ENCODE measurements at places on chromosomes 16 and 17.

DNA sequence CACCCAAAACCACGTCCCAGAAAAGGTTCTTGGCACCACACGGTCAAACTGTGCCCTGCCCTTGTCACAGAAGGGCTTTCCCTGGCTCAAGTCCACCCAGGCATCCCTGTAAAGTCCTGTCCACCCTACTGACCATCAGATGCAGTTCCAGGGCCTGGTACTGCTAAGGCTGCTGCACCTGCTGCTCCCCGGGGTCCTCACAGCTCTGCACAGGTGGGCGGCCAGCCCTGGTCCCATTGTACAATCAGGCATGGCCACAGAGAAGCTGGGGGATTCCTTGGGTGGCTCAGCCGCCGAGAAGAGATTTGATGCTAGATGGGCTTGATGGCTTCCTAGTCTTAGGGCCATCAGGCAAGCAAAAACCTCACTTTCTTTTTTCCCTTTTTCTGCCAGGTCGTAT, 15.3 kb downstream of the ABCA3 start:
- DNase-seq, result no peak

DNA sequence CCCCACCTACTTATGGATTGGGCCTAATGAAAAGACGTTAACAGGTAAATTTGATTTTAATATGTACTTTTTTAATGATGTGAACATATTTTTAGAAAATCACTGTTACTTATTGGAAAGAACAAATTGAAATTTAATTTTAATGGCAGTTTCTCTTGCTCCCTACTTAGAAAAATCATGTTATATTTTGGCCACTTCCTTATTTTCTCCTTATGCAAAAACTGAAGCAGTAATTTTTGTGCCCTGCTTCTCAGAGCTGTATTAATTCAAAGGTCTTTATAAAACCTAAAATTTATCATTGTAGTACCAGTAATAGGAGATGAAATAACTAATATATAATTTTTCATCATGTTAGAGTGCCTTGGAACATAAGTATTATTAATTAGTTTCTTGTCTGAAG, 2.8 kb downstream of the ZPBP2 start:
- DNase-seq, result no peak

DNA sequence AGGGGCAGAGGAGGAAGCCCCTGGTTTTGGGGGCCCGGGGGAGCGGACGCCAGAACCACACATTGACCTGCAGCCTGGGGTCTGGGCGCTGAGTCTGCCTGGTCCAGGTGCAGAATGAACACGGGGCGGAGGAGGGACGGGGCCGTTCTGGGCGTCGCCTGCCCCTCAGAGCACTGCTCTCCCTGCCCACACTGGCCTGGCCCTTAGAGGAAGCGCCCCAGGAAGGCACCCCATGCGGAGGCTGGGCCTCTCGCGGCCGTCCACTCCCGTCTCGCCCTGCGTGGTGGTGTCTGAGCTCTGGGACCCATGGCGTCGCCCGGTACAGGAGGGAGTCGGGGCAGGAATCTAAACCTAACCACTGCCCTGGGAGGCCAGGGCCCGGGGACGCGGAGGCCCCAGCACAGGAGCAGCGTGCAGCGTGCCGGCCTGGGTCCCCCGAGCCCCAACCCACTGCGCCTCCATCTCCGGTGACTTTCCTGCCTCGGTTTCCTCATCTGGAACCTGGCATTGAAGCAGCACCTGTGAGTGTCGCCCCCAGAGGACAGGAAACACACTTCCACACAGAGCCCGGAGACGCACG, 4.3 kb downstream of the TPSD1 start:
- DNase-seq, result no peak

DNA sequence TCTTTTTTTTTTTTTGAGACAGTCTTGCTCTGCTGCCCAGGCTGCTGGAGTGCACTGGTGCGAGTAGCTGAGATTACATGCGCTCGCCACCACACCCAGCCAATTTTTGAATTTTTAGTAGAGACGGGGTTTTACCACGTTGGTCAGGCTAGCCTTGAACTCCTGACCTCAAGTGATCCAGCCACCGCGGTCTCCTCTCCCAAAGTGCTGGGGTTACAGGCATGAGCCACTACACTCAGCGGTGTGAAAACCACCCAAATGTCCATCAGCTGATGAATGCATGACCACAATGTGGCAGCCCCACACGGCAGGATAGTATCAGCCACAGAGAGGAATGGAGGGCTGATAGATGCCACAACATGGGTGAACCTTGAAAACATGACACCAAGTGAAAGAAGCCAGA, 2.1 kb downstream of the P2RX5 start:
- DNase-seq, result no peak

GRCh38 chr17:17044846-17045561, 2.7 kb downstream of the MPRIP start:
- peak; percentile 45 for DNase-seq

DNA sequence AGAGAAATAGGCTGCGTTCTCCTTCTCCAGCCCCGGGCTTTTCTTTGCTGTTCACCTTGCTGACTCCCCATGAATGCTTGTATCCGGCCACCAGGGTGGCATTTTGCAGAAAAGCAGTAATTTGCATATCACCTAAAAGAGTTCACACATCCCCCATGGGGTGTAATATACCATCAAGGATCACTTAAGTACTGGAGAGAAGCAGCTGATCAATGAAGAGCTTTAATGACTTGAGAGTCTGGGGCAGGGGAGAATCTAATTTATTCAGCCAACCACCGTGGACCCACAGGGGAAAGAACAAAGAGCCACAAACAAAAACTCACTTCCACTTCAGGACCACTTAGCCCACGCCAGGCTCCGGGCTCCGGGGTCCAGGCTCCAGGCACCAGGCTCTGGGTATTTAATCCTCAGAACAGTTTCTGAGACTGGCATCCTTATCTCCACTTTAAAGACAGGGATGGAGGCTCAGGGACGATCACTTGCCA, 33.9 kb upstream of the SEC14L1 start:
- no peak for DNase-seq

- no peak for DNase-seq
Observed at GRCh38 chr16:14364386-14365199, 265.5 kb downstream of the PARN start.

GRCh38 chr16:31182391-31182790, 2.5 kb downstream of the FUS start:
- no peak for DNase-seq

DNA sequence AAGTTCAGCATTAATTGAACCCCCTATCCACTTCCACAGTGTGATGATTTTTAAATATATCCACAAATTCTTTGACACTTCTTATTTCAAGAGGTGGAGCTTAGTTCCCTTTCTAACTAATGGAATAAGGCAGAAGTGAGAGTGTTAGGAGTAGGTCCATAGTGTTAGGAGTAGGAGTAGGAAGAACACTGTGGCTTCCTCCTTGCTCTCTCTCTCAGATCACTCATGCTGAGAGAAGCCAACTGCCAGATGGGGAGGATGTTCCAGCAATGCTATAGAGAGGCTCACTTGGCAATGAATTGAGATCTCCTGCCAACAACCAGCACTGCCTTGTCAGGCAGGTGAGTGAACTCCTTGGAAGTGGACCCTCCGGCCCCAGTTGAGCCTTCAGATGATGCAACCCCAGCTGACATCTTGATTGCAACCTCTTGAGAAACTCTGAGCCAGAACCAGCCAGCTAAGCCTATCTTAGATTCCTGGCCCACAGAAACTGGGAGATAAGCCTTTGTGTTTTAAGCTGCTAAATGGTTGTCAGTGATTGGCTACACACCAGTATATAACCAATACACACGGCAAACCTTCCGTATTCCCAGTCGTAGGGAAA, 44.3 kb downstream of the SPECC1 start:
- DNase-seq, result no peak

GRCh38 chr17:77332981-77333685, 192.4 kb downstream of the SEC14L1 start:
- DNase-seq, result peak; percentile 25

GRCh38 chr16:57213462-57213861, 27.3 kb downstream of the RSPRY1 start:
- DNase-seq, result no peak

DNA sequence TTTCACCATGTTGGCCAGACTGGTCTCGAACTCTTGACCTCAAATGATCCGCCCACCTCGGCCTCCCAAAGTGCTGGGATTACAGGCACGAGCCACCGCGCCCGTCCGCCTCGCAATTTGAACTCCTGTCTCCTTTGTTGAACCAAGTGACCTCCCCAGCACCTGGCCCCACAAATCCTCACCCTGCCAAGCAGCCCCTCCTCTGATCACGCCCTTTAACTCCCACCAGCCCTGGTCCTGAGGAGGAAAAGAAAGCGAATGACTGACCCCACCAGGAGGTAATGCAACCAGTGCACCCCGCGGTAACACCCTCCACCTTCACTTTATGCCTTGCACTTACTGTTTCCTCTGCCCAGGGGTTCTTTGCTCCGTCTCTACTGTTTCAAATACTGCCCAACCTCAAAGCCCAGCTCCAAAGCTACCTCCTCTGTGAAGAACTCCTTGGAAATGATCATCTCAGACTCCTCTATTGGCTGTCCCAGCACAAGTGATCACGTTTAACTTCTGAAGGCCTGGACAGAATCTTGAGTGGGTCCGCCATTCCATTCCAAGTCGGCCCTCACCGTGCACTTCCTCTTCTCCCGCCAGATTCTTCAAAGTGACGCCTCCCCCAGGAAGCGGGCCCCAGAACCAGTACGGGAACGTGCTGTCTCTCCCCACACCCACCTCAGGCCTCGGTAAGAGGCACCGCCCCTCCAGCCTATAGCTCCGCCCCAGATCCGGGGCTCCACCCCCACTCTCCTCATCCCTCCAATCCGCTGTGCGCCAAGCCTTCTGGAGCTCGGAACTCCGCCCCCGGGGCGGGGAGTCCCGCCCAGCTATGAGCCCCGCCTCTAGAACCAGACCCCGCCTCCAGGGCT, 4.4 kb downstream of the CD19 start:
- peak; percentile 54 for DNase-seq

GRCh38 chr17:76014925-76015261, 12.2 kb downstream of the EVPL start:
- no peak for DNase-seq

- DNase-seq, result no peak
Observed at GRCh38 chr17:7328840-7329373, at the start of gene NEURL4. NEURL4 (minus strand) TSS chr17:7329335; CDS start chr17:7329312, 23 bp downstream.

- DNase-seq, result peak; percentile 71
Observed at GRCh38 chr16:29820271-29820701, at the start of gene MVP. MVP (plus strand) TSS chr16:29820462; CDS start chr16:29830550, 10,088 bp downstream.

- DNase-seq, result no peak
Observed at GRCh38 chr17:74888469-74888868, 5.0 kb downstream of the FADS6 start.

GRCh38 chr16:23131036-23131435, 18.2 kb downstream of the USP31 start:
- no peak for DNase-seq

DNA sequence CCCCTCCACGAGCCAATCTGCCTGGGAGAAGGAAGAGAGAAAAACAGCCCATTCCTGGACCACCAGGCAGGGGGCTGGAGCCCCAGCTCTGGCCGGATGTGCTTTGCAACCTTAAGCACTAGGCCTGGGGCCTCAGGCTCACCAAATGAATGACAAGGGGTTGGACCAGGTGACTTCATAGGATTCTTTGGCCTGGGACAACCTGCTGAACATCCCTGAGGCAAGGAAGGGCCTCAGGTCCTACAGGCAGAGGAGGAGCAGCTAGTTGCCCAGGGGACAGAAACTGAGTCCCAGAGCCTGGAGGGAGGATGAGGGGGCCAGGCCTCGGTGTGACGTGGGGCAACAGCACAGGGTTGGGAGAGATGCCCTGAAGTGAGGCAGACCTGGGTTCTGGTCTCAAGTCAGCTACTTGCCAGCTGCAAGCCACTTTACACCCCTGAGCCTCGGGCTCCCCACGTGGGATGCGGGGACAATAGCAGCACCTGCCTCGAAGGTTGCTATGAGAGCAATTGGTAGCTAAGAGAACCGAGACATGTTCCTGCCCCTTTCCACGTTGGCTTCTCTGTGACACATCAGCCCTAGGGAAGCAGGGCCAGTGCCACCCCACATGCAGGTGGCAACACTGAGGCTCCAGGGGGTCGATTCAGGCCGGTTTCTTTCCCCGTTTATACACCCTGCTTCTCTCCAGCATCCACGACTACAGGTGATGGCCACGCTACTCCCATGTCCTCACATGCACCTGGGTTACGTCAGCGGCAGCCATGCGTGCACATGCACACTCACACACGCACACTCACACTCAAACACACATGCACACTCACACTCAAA, 42.6 kb downstream of the CFAP20 start:
- DNase-seq, result no peak

DNA sequence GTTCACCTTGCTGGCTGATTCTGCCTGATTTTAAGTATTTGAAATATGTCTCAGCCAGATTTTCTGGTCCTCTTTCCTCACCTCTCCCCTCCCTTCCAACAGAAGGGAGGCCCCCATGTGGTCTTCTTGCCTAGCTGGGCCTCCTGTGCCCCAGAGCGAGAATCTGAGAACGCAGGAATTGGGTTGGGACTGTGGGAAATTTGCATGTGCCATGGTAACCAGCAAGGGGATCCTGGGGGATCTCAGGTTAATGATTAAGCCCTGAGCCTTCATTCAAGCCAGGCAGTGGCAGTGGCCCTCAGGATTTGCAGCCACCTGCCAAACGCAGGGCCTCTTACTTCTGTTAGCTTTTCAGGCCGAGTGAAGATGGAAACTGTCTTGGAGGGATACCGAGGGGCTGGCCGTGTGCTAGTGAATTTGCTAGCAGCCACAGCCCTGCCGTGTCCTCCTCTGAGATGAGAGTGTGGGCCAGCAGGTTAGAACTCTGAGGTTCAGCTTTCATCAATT, 40.2 kb downstream of the KSR1 start:
- no peak for DNase-seq

GRCh38 chr17:62675260-62675659, 47.8 kb downstream of the MRC2 start:
- DNase-seq, result peak; percentile 60

- DNase-seq, result no peak
Observed at GRCh38 chr17:6269478-6269877, 165.4 kb downstream of the AIPL1 start.

GRCh38 chr16:11752856-11753255, 10.2 kb upstream of the TXNDC11 start:
- DNase-seq, result no peak

- no peak for DNase-seq
Observed at GRCh38 chr16:11283820-11284248, 2.7 kb upstream of the PRM1 start.

- no peak for DNase-seq
Observed at GRCh38 chr16:15494236-15494635, 59.8 kb downstream of the BMERB1 start.

- no peak for DNase-seq
Observed at GRCh38 chr17:35167666-35168065, 20.0 kb downstream of the UNC45B start.

DNA sequence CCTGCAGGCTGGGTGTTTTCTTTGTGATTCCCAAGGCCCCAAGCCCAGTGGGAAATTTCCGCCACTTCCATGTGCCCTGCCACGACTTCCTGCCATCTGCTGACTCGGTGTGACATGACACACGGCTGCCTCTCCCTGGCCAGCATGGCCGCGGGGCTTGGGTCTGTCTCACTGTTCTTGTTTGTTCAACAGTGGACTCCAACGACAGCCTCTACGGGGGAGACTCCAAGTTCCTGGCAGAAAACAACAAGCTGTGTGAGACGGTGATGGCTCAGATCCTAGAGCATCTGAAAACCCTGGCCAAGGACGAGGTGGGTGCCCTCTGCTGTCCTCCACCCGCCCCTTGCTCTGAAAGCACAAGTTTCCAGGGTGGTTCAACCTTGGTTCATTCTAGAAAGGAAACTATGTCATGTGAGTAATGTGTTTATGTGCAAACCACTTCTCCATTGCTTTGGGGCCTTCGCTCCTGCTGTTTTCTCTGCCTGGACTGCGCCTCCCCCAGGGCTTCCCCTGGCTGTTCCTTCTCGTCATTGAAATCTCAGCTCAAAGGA, 26.8 kb downstream of the KNOP1 start:
- peak; percentile 68 for DNase-seq
